NCI-H446 treated with DMSO at 0.1 percent for 48 hours (cell line): ENCODE measurements at places on chromosomes 12 and 14.

- DNase-seq, result no peak
These were observed 51.8 kb downstream of the GLT1D1 start for GRCh38 chr12:128905003-128905544.

DNA sequence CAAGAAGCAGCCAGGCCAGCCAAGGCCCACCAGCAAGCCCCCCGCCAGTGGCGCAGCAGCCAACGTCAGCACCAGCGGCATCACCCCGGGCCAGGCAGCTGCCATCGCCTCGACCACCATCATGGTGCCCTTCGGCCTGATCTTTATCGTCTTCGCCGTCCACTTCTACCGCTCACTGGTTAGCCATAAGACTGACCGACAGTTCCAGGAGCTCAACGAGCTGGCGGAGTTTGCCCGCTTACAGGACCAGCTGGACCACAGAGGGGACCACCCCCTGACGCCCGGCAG, 15.0 kb downstream of the ORAI1 start:
- DNase-seq, result no peak

- no peak for DNase-seq
These were observed 76.9 kb downstream of the VRK1 start for GRCh38 chr14:96874127-96874526.

DNA sequence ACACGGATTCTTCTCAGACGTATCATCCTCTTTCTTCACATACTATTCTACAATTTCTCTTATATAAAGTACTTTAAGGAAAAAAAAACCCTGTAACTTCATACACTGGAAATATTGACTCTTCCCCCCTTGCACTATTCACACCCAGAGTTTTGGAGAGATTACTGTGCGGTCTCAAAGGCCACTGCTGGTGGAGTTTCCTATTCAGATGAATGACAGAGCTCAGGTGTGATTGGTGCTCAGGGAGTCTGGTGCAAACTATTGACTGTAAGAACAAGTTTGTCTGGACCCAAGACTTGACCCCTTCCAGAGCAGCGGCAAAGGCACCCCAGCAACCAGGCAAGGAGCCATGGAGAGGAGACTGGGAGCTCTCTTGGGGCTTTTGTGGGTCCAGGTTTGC, 187.5 kb upstream of the OR4E1 start:
- no peak for DNase-seq

GRCh38 chr12:88375306-88376305, 204.7 kb downstream of the KITLG start:
- no peak for DNase-seq

DNA sequence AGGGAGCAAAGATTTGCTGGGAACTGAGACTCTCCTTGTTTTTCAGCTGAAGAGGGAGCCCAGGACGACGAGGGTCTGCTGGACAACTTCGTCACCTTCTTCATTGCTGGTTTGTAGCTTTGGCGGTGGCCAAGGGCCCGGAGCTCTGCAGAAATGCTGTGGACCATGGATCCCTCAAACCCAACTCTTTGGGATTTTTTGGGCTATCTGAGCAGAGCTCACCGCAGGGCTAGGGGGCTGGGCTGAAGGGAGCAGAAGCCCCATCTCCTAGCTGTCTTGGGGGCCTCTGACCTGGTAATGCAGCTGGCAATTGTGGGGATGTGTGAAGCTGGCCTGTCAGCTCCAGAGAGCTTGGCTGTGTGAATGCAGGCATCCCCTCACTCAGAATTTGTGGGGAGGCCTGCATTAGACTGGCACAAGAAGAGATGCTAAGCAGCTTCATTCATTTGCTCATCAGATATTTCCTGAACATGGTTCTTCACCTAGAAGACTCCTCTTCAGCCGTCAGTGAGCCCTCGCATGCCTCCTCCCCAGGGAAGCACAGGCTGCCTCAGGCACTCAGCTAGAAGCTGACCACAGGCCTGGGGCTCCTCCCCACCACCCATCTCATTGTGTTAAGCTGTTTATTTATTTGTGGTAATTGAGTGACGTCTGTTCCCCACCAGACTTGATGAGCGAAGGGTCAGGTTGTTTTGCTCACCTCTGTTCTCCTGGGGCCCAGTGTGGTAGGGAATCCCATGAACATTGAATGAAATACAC, 32.2 kb downstream of the CYP46A1 start:
- no peak for DNase-seq

- no peak for DNase-seq
These were observed 11.4 kb upstream of the SRP54 start for GRCh38 chr14:34971381-34971780.

DNA sequence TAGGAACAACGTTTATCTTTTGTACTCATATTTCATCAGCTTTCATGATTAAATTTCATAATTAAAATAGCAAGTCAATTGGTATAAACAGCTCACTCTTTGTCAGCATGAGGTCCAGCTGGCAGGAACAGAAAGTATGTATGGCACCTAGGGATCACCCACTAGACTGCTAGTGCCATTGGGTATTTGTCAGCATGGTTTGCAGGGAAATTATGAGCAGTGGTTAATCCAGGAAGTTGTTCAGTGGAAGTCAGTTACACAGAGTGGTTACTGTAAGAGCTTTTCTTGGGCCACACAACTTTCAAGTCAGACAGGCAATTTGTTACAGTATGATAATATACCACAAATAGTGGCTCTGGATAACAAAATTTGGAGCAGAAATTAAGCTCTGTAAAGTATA, 340.3 kb upstream of the RGS6 start:
- no peak for DNase-seq

- no peak for DNase-seq
These were observed 69.4 kb downstream of the PLEKHG3 start for GRCh38 chr14:64773577-64773976.

DNA sequence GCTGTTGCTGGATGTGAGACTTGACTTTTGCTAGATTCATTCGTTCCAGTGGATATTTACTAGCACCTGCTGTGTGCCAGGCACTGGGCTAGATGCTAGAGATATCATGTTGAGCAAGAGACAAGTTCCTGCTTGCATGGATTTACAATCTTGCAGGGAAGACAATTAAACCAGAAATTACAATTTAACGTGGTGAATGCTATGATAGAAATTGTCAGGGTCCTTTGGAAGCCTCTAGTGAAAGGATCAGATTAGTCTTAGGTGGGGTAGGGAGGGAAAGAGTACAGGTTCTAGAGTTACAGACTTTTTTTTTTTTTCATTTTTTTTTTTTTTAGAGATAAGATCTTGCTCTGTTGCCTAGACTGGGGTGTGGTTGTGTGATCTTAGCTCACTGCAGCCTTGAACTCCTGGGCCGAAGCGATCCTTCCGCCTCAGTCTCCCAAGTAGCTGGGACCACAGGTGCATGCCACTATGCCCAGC, 36.7 kb downstream of the SPATS2 start:
- DNase-seq, result no peak

DNA sequence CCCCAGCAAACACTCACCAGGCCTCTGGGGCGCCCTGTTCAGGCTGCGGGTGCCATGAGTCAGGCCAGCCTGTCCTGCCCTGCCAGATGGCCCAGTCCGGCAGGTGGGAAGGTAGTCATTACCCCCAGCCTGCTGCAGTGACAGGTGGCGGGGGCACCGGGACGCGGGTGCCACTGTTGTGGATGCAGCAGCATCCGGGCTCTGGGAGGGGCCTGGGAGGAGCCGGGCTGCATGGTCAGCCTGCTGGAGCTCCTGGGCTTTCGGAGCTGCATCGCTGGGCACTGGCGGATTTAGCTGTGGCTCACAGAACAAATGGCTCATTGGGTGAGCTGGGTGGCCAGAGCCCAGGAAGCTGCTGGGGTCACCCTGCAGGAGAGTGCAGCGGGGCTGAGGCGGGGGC, 13.5 kb downstream of the CEP170B start:
- DNase-seq, result no peak

GRCh38 chr14:20346713-20347112, 3.3 kb downstream of the PARP2 start:
- no peak for DNase-seq

GRCh38 chr12:52035190-52035589, 16.1 kb upstream of the NR4A1 start:
- no peak for DNase-seq

DNA sequence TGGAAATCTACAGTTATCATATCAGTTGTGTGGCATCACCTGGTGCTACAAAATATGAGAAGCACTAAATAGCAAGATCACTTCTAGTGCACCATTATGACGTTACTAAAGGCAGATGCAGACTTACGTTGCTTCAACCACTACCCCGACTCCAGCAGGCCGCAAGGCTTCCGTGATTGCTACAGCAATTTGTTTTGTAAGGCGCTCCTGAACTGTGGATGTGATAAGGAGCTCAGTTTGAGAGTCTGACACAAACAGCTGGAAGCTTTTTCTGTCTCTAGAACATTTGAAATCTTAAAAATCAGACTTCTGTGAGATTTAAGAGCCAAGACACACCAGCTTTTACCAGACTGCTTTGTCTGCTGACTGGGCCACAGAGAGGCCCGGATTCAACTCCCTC, 57.0 kb downstream of the GCH1 start:
- no peak for DNase-seq

DNA sequence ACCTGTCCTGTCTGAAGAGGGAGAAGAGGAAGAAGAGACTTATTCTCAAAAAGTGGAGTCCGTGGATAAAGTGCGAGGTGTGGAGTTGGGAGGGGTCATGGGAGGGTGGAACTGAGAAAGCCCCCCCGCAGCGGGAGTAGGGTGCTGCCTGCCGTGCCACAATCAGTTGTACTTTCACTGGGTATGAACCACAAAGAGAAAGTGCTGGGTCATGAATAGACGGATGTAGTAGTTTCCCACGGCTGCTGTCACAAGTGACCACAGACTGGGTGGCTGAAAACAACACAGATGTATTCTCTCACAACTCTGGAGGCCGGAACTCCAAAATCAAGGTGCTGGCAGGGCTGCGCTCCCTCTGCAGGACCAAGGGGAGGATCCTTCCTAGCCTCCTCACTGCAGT, 5.5 kb downstream of the DNAH10 start:
- DNase-seq, result no peak

GRCh38 chr12:48961331-48961730, 4.0 kb upstream of the ARF3 start:
- DNase-seq, result no peak

- DNase-seq, result no peak
These were observed 76.0 kb downstream of the LIN52 start for GRCh38 chr14:74160763-74161162.

DNA sequence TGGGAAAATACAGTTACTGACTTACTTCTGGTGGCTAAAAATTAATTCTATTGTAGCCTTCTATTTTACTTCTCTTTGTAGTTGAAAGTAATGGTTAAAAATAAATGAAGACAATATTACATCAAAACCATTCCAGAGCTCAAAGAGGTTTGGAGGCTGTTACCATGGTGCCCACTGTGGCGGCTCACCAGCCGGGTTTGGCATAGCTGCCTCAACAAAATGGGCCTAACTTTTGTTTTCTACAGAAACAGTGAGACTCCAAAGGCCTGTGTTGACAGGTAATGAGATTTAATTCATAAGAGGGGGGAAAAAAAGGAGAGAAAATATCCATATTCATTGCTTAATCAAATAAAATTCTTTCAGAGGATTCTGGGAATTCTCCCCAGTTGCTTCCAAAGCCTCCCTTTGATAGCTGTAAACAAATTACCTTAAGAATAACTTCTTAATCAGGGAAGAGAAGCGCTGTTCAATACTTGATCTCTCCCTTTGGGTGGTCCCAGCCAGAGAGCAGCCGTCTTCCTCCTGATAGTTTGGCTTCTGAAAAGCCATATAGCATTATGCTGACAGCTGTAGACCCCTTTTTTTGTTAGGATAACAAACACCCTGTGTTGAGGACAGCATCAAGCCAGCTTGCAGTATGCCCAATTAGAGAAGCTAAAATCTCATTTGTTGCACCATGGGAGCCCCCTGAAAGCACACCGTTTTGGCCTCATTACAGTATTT, 266.8 kb downstream of the NEDD1 start:
- DNase-seq, result no peak

GRCh38 chr12:14958361-14959125, 2.9 kb downstream of the ARHGDIB start:
- no peak for DNase-seq

GRCh38 chr12:19215115-19215514, 85.6 kb downstream of the PLEKHA5 start:
- DNase-seq, result no peak
